ENCODE measurements at places on chromosomes 7 and 10.

- no peak for DNase-seq
These were observed 576.5 kb upstream of the VSTM2A start for GRCh38 chr7:53965716-53966115.

DNA sequence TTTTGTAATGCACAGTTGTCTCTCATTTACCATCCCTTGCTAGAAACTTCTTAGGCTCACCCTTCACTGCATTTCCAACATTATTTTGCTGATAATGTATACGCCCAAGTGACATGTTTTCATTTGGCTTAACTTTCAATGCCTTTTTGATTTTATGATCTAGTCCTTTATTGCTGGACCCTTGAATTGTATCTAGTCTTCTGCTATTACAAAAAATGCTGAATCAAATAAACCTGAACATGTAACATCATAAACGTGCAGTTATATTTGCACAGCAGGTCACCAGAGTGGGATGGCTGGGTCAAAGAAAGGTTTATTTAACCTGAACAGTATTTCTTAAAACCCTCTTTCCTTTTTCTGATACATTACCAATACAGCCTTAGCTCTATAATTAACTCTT is 63.0 kb downstream of the MINDY3 start:
- no peak for DNase-seq

GRCh38 chr10:32315424-32315823 is 31.5 kb downstream of the EPC1 start:
- DNase-seq: no peak

GRCh38 chr10:84924131-84924530 is 595.7 kb downstream of the CCSER2 start:
- DNase-seq: no peak

GRCh38 chr7:45662540-45663166 is 88.5 kb downstream of the ADCY1 start:
- no peak for DNase-seq
